ENCODE measurements at places on chromosomes 5 and 9.
A peak's percentile ranks its signal among the peaks of the same experiment; 100 is the strongest.

- no peak for DNase-seq
These were observed 48.6 kb upstream of the PTPRD start for GRCh38 chr9:10661376-10661775.

DNA sequence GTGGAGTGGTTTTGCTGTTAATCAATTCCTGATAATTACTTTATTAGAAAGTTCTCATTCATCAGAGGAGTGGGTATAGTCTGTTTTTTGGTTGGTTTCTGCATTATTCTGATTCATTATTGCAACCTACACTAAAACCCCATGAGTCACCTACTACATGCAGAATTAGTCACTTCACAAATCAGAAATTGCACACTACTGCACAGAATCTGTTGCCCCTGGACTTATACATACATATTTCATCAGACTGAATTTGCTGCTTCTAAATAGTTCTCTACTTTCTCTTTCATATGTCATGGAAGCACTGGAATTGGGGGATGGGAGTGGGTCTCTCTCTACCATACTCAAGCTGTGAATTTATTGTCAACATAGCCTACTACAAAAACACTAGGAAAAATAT, 585.1 kb downstream of the DNAH5 start:
- DNase-seq: no peak

DNA sequence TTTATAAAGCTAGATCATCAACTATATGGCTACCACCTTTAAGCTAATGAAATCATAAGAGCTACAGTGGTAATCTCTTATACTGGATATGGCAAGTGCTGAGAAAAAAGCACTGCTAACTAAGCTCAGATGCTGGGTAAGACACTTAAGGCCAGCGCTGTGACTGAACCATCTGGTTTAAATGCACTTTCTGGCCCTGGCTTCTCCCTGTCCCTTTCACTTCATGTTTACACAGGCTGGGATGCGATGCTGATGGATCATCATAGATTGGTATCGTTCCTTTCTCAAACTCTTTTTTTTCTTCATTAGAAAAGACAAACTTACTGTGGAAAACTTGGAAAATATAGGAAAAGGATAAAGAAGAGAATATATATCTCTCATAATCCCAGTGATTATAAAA, 52.3 kb downstream of the KIF24 start:
- peak; percentile 25 for DNase-seq

DNA sequence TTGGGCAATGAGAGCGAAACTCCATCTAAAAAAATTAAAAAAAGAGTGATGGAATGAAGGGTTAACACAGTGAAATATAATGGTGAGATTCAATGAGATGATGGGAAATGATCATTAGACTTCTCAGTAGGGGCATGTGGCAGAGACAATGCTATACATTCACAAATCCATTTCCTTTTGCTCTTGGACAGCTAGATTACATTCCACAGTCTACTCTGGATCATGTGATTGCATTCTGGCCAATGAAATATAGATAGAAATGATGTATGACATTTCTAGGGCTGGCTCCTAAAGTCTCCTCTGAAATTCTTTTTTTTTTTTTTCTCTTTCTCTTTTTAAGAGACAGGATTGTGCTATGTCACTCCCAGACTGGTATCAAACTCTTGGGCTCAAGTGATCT, 3.8 kb upstream of the GALT start:
- no peak for DNase-seq

GRCh38 chr5:111743988-111744387, 13.0 kb downstream of the NREP start:
- DNase-seq: no peak

- no peak for DNase-seq
These were observed 18.3 kb upstream of the NEK6 start for GRCh38 chr9:124239249-124240073.

GRCh38 chr5:122673343-122673742, 101.5 kb upstream of the SNX2 start:
- DNase-seq: no peak

- DNase-seq: no peak
These were observed 147.3 kb downstream of the OSTF1 start for GRCh38 chr9:75235632-75236031.

DNA sequence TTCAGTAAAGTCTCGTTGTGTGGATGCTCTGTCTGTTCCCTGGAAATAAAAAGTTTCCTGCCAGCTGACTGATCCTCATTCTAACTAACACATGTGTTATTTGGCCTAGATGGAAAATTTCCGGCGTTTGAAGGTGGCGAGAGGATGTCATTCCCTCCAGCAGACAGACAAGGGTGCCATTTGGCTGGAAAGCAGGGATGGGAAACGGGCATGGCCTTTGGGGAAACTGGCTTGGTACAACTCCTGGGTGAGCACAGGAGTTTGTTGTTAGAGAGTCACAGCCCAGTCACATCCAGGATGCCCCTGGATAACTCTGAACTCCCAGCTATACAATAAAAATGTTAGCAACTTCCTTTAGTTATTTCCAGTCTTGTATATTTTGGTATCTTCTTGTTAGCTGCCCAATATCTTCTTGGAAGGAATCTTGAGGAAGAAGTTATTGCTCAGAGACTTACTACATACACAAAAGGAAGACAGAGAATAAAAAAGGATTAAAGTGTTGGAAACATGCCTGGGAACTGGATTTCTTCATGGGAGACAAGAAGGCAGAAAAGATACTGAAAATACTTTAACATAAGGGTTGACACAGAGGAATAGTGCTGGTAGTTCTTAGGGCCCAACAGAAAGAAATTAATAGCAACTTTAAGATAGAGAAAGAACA, 41.9 kb downstream of the TEK start:
- no peak for DNase-seq

DNA sequence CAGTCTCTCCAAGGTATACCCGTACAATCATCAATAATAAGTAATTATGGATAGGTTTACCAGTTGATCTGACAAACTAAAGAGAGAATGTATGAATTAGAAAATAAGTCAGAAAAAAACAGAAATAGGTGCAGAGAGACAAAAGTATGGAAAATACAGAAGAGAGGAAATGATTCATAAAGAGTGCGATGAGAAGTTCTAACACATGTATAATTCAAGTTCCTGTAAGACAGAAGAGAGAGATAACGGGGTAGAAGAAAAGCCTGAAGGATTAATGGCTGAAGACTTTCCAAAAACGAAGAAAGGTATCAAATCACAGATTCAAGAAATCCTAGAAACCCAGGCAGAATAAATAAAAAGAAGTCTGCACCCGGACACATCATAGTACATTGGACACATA, 16.2 kb upstream of the SMU1 start:
- no peak for DNase-seq

- no peak for DNase-seq
These were observed 893 bp upstream of the SH2D3C start for GRCh38 chr9:127779136-127779981.

GRCh38 chr5:102961671-102962070, 158.3 kb downstream of the GIN1 start:
- no peak for DNase-seq

- no peak for DNase-seq
These were observed 691.7 kb upstream of the SEMA6A start for GRCh38 chr5:117266280-117266679.

DNA sequence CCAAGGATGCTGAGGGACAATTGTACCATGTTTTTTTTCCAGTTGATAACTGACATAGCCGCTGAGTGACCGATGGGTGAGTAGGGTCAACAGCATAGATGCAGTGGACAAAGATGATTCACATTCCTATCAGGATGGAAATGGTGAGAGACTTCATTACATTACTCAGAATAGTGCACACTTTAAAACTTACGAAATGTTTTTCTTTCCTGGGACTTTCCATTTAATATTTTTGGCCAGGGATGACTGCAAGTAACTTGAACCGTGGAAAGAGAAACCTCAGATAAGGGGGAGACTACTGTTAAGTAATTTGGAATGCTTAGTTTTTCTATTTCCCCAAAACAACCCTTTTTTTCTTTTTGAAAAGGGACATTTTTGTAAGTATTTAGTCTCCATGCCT, 3.0 kb upstream of the TUSC1 start:
- no peak for DNase-seq

- DNase-seq: no peak
These were observed 239.4 kb upstream of the FBXL7 start for GRCh38 chr5:15260356-15261268.

DNA sequence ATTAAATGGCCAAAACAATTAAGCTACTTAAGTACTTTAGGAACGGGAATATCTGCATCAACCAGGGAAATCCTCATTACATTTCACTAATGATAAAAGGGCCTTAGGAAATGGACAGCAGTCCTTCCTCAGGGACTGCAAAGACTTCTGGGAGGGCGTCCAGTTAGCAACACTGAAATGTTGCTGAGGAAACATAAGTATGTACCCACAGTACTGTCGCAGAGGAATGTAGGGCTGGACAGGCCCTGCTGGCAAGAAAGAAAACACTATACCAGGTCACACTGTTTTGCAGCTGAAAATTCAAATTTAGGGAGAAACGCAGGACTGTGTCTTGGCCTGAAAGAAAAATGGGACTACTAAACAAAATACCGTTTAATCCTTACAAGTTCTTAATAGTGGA, 1.3 kb downstream of the C5orf15 start:
- DNase-seq: no peak

DNA sequence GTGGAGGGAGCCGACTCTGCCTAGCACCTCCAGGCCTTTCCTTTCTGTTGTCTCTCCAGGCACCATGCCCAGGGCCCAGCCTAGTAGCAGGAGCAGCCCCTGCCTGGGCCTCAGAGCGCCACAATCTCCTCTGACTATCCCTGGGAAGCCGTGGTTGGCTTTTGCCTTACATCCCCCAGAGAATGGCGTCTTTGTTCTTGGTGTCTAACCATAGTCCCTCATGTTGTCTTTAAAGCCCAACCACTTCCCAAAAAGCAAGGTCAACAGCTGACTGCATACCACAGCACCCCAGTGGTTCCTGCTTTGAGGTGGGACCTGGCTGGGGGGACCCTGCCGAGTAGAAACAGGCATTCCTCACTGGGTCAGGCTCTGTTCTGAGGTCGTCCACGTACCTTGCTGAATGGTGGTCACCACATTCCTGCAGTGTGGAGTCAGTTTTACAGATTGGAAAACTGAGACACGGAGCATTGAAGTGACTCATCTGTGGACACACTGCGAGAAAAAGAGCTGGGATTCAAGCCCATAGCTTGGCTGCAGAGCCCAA, 13.7 kb upstream of the CERCAM start:
- no peak for DNase-seq

DNA sequence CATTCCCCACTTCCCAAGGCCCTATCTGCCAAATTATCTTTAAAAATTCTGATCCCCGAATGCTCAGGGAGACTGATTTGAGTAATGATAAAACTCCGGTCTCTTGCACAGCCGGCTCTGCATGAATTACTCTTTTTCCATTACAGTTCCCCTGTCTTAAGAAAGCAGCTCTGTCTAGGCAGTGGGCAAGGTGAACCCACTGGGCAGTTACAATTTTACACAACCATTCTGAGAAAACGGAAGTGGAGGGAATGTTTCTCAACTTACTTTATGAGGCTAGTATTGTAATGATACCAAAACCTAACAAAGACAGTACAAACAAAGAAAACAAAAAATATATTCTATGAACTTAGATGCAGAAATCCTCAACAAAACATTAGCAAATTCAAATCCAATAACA, 100.0 kb downstream of the MCTP1 start:
- DNase-seq: no peak

GRCh38 chr5:166358127-166358830, 1933.2 kb upstream of the WWC1 start:
- no peak for DNase-seq

DNA sequence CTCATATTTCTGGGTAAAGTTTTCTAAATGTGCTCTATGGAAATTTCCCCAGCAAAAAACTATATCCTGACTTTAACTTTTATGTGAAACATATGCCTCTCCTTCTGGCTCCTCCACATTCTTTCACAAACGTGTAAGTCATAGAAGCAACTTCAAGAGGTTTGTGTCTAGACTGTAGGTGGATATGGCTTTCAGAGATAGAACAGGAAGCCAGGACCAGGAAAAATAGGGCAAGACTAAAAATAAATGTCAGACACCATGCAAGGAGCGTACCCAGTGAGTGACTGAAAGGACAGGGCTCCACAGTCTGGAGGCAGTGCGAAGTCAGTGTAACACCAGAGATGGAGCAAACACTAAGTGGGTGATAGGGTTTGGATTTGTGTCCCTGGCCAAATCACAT, 240.7 kb downstream of the COX7C start:
- DNase-seq: no peak
